Right ventricle myocardium inferior (tissue), 1 donor: ENCODE measurements at places on chromosomes 5 and 9. TPM values are rescaled to one million over a fixed set of nuclear protein-coding genes. Genes with fewer than 3 reads are reported as not detected.

DNA sequence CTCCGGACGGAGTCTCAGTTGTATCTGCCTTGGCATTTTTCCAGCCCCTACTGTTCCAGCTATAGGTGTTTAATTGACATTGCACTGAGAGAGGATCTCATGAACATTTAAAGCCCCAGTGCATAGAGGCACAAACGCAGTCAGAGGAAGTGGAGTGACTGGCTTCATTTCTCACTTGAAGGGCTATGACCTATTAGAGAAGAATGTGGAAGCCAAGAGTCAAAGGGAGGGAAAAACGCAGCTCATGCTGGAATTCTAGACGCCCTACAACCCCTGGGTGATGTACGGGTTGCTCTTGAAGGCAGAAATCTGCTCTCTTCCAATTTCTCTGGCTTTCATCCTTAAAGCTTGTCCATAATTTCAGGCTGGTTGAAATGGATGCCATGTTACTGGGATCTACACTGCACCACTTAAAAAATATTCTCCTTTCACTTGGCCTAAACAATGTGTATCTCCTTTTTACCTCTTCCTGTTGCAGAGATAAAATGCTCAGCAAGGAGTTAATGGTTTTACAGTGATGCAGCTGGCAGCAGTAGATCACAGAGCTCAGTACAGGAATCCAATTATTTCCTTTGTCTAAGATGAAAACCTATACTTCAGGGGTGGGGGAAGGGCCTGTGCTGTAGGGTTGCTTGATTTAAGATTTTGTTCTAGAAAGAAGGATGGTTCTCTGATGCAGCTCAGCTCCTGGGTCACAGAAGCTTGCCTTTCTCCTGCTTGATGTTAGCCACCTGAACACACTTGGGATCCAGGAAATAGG is 61.8 kb upstream of the MAMDC2 start:
- no peak for DNase-seq

- DNase-seq: no peak
Observed at GRCh38 chr5:111277061-111277460, 52.9 kb downstream of the CAMK4 start.

The PCA3 gene
- total RNA-seq: not detected

GRCh38 chr5:102596951-102597350 is 98.2 kb upstream of the SLCO6A1 start:
- DNase-seq: no peak

- DNase-seq: no peak
Observed at GRCh38 chr9:114321759-114322158, 1.1 kb upstream of the ORM1 start.

DNA sequence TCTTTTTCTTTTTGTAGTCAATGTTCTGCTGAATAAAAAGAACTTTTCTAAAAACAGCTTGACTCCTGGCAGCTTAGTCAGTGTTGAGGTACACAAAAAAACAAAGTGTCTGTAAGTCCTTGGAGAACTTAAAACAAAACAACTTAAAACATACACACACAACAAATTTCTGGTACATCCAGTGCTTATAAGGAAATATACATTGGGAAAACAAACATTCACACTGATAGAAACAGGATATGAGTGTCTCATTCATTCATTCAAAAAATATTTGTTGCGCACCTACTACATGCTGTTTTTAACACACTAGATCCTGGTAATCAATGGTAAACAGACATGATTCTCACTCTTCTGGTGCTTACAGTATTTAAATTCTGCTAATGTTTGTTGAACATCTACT is 27.4 kb upstream of the MEGF9 start:
- DNase-seq: no peak

GRCh38 chr5:177366528-177367322 is 9.0 kb downstream of the RGS14 start:
- DNase-seq: peak; percentile 91

DNA sequence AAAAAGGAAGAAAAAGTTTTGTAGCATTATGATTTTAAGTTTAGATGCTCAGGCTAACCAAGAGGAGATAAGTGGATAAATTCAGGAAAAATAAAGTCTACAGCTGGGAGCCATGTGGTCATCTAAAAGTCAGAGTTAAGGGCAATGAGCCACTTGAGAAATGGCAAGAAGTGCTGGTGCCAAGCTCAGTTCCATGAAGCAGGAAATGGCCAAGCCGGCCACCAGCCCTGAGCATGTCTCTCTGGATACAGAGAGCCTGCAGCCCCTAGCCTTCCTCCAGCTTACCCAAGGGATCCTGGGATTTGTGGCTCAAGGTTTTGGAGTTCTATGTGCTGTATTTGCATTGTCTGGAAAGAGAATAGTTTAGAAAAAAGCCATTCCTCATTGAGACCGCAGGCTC is 12.2 kb upstream of the S1PR3 start:
- DNase-seq: no peak

DNA sequence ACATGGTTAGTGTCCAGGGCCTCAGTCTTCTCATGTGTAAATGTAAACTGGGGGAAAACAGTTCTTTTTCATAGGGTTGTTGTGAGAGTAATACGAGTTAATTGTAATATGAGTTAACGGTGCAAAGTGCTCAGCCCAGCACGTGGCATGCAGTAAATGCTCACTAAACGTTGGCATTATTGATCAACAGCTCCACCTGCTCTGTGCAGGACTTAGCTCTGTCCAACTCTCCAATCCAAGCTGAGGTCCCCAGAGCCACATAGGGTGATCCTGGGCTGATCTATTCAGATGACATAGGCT is 28.3 kb downstream of the SPOCK1 start:
- DNase-seq: no peak

DNA sequence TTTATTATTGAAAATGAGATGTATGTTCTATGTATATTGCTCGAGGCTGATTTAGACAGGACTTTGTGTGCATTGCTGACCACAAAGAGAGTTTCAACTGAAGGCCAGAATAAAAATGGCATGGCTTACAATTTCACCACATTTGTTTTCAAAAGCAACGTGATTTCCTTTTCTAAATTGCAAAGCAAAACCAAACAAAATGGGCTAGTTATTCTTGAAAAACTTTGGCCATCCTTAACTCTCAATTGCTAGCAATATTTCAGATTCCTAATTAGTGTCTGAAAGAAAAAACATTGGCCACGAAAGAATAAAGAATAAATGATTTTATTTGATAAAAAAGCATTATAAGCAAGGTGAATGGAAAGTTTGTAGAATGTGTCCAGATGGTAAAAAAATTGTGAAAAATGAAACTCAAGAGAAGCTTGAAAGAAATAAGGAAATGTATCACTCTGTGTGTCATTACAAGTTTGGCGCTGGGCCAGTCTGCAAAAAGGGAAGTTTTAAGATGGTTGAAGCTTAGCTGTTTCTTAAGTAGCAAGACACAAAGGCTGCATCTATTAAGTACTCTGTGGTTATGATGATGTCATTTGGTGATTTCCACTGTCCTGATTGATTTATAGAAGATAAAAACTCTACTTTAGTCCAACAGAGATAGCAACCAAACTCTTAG is 89.2 kb upstream of the PRLR start:
- DNase-seq: peak; percentile 76

The PRRX2 gene
- 0.54 TPM for total RNA-seq
